Stimulated activated CD8-positive, alpha-beta memory T cell treated with anti-CD3 and anti-CD28 coated beads, Interleukin-7, amount 100 ng/mL, for 1 hour (primary cell): ENCODE measurements at places on chromosomes 11 and 22.

DNA sequence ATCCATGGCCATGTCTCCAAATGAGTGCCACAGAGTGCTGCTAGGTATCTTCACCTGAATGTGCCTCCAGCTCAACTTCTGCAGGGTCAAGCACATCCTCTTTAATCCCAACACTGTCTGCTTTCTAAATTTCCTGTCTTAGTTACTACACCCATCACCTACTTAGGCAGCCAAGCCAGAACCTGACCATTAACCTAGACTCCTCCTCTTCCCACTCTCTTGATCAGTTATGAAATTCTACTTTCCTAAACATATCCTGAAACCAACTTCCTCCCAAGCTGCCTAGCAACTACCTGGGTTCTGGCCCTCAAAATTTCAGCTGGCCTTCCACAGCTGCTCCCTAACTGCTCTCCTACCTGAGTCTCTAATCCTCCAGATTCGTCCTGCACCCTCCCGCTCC, 22.7 kb downstream of the CADM1 start:
- DNase-seq, result no peak

- no peak for DNase-seq
These were observed 3.7 kb downstream of the KCNK4 start for GRCh38 chr11:64294774-64295173.

DNA sequence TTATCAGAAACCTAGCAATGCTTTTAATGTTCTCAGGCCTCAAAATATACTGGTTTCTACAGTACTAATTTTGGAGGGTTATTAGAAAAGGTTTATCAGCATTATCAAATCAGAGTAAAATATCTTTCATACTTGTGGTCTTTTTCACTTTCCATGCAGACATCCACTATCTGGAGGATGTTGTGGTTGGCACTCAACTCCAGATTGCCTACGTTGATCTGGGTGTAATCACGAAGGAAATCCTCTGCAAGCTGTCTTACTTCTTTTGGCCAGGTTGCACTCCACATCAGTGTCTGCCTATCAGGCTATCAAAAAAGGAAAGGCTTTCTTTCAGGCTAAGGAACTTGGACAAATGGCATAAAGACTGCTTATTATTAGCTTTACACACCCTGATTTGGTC, 11.6 kb downstream of the DDX17 start:
- no peak for DNase-seq

- no peak for DNase-seq
These were observed 809 bp downstream of the MIEF1 start for GRCh38 chr22:39502789-39503409.

- DNase-seq, result no peak
These were observed 60.0 kb downstream of the DKK3 start for GRCh38 chr11:11948242-11948947.

GRCh38 chr22:44181033-44181911, 547 bp downstream of the PARVG start:
- peak; percentile 39 for DNase-seq

DNA sequence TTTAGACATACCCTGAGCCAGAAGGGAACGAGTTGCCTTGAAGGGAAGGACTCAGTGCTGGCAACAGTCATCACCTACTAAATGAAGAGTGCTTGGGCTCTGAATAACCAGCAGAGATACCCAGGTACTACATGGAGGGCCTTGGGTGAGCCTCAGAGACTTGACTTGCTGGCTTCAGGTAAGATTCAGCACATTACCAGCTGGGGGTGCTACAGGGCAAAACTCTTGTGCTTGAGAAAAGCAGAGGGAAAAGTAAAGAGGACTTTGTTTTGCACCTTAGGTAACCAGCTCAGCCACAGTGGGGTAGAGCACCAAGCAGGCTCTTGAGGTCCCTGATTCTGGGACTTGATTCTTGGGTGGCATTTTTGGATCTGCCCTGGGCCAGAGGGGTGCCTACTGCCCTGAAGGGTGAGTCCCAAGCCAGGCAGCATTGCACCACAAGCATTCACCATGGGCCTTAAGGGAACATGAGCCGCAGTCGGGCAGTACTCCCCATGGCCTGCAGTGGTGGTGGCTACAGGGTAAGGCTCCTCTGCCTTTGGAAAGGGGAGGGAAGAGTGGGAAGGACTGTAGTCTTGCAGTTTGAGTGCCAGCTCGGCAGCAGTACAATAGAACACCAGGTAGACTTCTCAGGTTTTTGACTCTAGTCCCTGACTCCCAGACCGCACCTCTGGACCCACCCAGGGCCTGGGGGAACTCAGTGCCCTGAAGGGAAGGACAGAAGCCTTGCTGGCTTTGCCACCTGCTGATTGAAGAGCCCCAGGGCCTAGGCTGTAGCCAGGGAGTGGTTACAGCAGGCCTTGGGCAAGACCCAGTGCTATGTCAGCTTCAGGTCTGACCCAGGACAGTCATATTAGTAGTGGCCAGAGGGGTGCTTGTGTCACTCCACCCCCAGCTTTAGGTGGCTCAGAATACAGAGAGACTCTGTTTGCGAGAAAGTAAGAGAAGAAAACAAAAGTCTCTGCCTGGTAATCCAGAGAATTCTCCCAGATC, 22.7 kb upstream of the PLEKHA7 start:
- no peak for DNase-seq

- DNase-seq, result no peak
These were observed 71.0 kb downstream of the RBFOX2 start for GRCh38 chr22:35957589-35957988.

GRCh38 chr22:48796310-48797015, 1031.2 kb downstream of the BRD1 start:
- no peak for DNase-seq

DNA sequence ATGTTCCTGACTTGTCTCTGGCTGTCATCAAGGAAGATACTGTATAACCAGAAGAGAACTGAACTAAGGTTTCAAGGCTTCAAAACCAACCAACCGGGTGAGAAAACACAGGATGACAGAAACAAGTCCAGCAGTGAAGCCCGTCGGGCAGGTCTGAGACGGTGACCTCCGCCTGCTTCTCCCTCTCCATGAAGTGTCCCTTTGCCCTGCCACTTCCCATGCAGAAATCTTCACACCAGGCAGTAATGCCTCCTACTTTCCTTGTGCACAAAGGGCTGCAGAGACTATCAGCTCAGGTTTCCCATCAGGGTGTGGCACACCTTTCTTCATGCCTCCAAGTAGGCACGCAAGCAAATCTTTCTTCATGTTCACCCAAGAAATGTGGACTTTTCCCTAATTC, 24.2 kb downstream of the PRDM10 start:
- no peak for DNase-seq

- DNase-seq, result no peak
These were observed 31.9 kb downstream of the FBLN1 start for GRCh38 chr22:45534339-45535192.

DNA sequence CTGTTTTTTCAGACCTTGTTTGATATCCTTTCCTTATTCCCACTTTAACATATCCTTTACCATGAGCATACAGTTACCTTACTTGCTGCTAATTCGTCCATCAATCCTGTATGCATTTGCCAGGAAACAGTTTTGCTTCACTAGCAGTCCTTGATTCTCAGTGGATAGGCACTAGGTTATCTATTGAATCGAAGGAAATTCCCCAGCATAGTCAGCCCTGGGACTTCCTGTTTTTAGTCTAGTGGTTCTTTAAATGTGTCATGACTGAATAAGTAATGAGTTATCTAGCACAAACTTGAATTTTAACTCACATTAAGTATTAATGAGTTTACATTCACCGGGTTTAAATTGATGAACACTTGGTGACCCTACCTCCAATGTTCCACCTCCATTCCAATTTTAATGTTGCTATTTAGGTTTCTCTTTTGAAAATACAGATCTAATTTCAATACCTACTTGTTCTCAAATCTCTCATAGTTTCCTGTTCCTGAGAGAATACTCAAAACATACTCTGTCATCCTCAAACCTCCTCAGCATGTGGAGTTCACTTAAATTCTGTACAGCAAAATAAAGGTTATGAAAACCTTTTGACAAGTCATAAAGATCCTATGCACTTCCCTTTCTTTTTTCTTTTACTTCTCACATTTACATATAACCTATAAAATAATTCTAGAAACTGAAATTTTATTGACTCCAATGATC, 1375.1 kb upstream of the TENM4 start:
- no peak for DNase-seq

DNA sequence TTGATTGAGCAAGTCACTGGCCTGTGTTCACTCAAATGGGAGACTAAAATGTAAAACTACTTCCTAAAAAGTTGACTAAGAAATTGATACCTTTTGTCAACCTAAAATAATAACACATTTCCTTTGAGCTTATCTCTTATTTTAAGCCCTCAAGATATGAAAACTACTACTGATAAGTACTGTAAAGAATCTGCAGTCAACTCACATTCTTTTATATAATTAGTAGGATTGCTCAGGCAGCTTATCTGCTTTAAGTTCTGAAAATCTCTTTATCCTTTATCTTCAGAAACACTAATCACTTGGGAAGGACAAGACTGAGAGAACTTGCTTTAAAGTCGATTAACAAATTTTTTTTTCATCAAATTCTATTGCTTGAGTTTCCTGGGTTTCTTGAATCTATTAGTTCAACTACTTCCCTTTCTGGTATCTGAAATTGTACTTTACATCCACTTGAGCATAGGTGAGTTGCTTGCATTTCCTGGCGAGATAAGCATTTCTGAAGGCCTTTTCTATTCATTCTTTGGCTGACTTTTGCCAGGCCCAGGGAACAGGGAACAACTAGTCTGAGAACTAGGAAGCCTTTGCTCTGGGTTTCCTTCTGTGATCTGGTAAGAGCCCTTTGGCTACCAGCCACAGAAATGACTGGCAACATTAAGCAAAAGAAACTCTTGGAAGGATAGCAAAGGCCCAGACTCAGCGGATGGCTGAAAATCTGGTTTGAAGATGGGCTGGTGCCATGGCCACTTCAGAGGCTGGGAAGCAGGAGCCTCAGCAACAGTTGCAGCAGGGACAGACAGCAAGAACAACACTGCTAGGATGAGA, 19.3 kb upstream of the CSRP3 start:
- no peak for DNase-seq

DNA sequence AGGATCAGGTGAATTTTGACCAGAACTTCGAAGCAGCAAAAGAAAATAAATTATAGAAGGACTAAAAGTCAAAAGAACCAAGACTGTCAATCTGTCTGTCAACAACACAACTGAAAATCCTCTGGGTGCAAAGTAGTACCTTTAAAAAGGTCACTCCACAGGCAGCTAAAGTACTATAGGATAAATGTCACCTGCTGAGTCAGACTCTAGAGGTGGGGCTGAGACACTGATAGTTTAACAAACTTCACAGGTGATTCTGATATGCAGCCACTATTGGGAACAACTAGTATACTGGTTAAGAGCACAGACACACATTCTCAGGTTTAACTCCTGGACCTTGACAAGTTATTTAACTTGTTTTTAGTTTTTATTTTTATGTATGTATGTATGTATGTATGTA, 107.3 kb downstream of the FCHSD2 start:
- DNase-seq, result no peak

GRCh38 chr11:12810568-12810894, 136.3 kb downstream of the TEAD1 start:
- no peak for DNase-seq

- no peak for DNase-seq
These were observed 38.8 kb upstream of the POU2AF1 start for GRCh38 chr11:111417766-111418435.

- no peak for DNase-seq
These were observed 78.7 kb downstream of the PHF21B start for GRCh38 chr22:44931077-44931540.

DNA sequence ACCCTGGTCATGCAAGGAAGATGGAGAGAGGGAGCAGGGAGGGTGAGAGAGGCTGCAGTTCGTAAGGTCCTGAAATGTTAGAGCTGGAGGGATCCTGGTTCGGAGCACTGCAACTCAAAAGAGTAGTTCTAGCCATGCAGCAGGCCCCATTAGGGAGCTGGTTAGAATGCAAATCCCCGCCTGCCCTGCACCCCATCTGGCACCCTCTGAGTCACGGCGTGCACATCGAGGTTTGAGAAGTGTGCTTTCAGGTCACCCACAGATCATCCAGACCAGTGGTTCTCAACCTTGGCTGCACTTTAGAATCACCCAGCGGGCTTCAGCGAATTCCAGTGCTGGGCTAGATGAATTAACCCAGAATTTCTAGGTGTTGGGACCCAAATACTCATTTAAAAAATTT, 48.2 kb downstream of the ST3GAL4 start:
- no peak for DNase-seq

DNA sequence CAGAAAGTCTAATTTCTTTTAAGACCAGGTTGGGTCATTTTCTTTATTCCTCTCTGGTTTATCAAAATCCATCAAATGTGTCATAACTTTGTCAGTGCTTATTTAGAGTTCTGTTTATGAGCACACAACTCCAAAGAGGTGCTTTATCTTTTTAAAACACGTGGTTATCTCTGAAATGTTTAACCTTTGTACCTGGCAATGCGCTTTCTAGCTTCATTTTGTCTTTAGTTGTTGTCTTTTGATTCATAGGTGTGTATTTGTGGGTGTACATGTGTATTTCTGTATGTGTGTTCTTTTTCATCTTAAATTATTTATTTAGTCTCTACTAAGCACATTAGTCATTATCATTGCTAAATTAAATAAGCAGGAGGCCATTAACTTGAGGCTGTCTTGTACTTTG, 251.4 kb downstream of the JRKL start:
- no peak for DNase-seq

- DNase-seq, result no peak
These were observed 15.6 kb downstream of the DCUN1D5 start for GRCh38 chr11:103076361-103076760.

DNA sequence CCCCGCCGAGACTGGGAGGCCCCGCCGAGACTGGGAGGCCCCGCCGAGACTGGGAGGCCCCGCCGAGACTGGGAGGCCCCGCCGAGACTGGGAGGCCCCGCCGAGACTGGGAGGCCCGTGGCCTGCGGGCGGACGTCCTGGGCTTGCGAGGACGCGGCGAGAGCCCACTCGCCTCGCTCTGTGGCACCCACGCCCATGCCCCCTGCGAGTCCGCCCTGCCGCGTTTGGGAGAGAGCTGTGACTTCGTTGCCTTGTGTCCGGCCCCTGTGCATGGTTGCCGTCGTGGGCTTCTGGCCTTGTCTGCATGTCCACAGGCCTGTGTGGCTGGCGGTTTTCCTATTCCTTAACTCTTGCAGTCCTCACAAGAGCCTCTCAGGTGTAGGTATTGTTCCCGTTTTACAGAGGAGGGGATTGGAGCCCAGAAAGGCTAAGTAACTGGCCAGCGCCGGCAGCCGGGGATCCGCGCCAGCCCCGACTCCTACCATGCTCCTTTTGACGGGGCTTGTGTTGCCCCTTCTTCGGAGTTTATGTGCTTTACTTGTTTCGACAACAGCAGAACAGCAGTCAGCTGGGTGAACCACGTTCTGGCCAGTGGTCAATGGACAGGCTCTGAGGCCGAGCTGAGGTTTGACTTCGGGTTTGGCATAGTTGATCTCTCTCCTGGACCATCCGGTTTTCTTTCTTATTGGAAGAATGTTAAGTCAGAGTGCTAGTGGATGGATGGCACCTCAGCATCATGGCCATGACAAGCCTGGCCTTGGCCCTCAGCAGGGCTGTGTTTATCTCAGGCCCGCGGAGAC, 741 bp downstream of the PHRF1 start:
- no peak for DNase-seq
